Naive B cell (primary cell): ENCODE measurements at places on chromosomes 1 and 21.

- DNase-seq: peak; percentile 59
These were observed 8.2 kb downstream of the THRAP3 start for GRCh38 chr1:36232212-36233095.

GRCh38 chr1:62905309-62905708, 121.4 kb downstream of the ATG4C start:
- DNase-seq: no peak

DNA sequence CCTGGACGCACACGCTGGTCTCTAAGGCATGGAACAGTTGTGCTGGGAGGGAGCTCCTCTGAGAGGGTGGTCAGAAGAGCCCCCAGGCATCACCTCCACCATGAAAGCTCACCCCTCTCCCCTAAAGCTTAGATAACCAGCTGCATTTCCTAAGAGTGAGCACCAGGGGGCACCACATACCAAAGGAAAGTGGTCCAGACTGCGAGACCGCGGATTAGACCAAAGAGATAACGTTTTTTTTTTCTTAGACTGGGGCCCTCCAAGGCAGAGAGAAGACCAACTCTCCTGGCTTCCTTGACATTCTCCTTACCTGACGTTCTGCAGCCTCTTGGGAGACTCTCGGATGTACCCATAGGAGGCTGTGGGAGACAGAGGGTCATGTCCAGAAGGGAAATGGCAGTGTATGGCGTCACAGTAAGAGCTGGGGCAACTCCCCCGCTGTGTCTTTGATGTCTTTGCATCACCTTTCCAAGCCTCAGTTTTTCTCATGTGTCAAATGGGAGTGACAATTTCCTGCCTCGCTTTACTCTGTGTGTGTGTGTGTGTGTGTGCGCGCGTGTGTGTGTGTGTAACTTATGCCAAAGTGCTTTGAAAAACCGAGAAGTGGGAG, 12.3 kb upstream of the IFNLR1 start:
- DNase-seq: peak; percentile 71

- no peak for DNase-seq
These were observed 34.6 kb downstream of the XCL2 start for GRCh38 chr1:168509210-168509609.

- no peak for DNase-seq
These were observed 19.1 kb upstream of the PDE4B start for GRCh38 chr1:65773391-65774123.

DNA sequence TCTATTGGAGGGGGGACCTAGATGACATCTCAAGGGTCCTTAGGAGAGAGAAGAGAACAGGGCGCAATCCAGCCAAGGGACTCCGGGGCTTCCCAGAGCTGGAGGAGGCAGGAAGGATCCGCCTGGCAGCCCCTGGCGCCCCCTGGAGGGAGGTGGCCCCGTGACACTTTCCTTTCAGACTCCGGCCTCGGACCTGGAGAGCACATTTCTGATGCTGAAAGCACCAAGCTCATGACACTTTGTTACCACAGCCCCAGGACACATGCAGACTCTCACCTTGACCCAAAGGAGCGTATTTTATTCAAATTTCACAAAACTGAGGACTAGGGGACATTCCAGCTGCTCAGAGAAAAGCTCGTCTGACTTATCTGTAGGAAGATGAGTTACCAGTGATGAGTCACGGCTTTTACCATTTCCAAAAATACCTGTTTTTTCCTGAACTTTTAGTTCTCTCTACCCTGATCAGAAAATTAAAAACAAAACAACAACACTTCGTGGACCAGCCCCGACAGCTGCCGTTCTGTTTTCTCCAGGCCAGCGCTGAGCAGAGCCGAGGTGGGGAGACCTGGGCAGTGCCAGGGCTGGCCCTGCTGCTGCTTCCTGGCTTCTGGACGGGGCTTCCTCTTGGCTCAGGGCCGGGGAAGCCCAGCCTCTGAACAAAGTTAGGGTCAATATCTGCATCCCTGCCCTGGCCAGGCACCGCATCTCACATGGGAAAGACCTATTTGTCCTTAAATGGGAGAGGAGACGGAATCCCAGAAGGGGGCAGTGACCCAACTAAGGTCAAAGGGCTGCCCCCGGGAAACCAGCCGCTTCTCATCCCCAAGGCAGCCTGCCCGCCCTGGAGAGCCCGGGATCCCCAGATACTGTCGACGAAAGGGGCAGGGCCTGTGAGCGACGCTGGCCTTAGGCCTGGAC, 21.6 kb upstream of the POFUT2 start:
- DNase-seq: no peak

DNA sequence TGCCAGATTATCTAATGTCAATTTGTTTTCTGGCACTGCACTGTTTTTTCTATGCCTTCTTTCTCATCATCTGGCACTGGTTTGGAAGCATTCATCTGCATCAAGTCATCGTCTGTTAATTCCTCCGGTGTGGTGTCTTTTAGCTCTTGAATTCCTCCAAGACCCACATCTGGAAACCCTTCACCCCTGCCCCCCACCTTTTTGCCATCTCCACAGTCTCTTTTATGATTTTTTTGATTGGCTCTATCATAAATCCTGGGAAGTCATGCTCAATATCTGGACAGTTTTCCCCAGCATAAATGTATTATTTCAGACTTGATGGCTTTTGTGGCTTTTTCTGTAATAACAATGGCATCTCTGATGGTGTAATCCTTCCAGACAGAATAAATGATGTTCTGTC, 10.4 kb upstream of the KCNK1 start:
- DNase-seq: no peak

GRCh38 chr1:156233426-156234127, 8.4 kb upstream of the BGLAP start:
- DNase-seq: no peak
